ENCODE measurements at places on chromosomes 3 and 15.

DNA sequence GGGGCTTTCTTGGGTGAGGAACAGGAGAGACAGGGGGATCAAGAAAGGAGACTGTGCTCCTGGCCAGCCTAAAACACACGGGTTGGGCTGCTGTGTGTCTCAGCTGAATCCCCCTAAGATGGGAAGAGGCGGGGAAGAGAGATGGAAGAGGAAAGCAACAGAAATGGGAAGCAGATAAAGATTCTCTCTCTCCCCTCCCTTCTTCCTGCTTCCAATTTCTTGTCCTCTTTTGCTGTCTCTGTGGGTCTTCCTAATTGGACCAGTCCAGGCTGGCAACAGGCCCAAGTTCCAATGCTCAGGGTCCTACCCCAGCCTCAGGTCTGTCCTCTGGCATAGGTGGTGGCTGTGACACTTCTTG is 7.1 kb downstream of the ISLR2 start:
- no peak overlapping the region for H3K27ac ChIP-seq
- no peak overlapping the region for H3K4me3 ChIP-seq
- H3K36me3 ChIP-seq: no peaks in the 10 kb centered on the region
- DNase-seq: no peak

DNA sequence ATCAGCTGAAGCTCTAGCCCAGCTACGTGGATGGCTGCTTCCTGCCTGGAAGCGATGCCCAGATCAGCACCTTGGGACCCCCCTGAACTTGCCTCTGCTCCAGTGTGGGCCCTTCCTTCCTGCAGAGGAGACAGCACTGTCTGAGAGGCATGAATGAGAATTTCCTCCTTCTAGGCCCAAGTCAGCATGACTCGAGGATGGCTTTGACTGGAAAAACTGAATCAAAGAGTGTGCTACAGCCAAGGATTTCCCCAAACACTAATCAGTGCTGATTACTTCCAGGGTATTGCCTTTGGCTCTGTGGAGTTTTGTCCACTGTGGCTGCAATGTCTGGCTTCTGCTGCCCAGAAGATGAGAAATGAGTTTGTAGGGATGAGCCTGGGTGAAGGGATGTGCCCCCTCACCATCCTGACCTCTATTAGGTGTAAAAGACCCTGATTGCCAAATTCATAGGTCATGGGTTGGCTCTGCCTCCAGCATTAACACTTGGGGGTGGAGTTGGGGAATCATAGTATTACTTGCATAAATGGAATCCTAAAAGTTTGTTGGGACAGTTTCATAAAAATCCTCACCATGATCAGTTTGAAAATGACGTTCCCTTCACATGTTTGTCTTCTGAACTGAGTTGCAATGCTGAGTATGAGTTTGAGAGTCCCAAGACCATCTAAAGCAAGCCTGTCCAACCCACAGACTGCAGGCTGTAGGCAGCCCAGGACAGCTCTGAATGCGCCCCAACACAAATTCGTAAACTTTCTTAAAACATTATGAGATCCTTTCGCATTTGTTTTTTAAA is 36.7 kb downstream of the FLNB start:
- peak overlapping the region; percentile 68 for H3K27ac ChIP-seq
- DNase-seq: no peak
- H3K4me3 ChIP-seq: no peak overlapping the region
- no peaks in the 10 kb centered on the region for H3K27me3 ChIP-seq

GRCh38 chr15:20340931-20341661 is 200.5 kb downstream of the GOLGA6L6 start:
- DNase-seq: peak; percentile 89
- no peak overlapping the region for H3K27ac ChIP-seq
- H3K4me3 ChIP-seq: no peak overlapping the region
- H3K27me3 ChIP-seq: no peaks in the 10 kb centered on the region

DNA sequence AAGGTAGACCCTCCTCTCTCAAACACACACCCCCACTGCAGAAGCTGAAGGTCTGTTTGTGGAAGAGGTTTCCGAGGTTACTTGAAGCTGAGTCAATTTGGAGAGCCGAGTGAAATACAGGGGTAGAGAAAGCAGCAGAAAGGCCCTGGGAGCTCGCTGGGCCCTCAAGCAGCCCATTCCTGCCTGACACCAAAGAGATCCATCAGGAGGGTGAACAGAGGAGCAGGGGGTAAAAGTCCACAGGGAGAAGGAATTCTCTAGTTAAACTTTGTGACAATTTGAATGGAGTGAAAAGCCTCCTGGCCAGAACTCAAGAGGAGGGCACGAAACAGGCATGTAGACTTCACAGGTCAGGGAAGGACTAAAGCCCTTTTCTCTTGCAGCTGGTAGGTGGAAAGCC is 13.6 kb upstream of the SLC27A2 start:
- no peaks in the 10 kb centered on the region for H3K36me3 ChIP-seq
- no peaks in the 10 kb centered on the region for H3K4me1 ChIP-seq

DNA sequence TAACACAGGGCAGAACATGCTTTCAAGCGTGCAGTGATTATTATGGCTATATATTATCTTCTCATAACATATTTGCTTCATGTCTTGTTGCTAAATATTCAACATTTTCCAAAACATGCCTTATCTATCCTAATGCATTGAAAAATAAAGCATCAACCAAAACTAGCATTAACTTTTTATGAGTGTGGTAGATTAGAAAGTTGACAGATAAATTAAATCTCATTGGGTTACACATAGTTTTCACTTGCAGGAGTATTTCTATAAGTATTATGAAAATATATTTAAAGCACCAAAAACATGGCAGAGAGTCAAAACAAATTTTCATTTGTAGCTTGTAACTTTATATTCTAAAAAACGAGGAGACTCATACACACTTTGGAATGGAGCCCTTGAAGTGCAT is 141.5 kb downstream of the CADM2 start:
- H3K4me3 ChIP-seq: no peak overlapping the region
- DNase-seq: no peak
- no peaks in the 10 kb centered on the region for H3K27me3 ChIP-seq
- H3K27ac ChIP-seq: no peak overlapping the region
- no peaks in the 10 kb centered on the region for H3K4me1 ChIP-seq
- no peaks in the 10 kb centered on the region for H3K36me3 ChIP-seq

DNA sequence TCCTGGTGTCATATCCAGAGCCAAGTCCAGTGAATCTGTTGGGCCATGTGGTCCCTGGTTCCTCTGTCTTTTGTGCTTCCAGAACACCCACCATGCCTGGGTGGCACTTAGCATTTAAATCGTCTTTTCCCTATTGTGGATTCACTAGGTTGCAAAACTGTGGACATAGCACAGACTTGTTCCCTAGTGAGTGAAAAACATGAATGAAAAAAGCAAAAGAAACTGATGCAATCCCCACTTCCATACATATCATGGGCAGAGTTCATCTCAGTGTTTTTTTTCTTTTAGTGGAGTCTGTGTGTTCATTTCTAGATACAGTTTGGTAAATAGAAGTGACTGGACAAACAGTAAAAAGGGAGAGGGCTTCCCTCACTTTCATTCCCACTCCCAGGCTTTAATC is 170.5 kb downstream of the SLCO3A1 start:
- H3K36me3 ChIP-seq: no peaks in the 10 kb centered on the region
- H3K4me1 ChIP-seq: no peaks in the 10 kb centered on the region
- H3K4me3 ChIP-seq: no peak overlapping the region

DNA sequence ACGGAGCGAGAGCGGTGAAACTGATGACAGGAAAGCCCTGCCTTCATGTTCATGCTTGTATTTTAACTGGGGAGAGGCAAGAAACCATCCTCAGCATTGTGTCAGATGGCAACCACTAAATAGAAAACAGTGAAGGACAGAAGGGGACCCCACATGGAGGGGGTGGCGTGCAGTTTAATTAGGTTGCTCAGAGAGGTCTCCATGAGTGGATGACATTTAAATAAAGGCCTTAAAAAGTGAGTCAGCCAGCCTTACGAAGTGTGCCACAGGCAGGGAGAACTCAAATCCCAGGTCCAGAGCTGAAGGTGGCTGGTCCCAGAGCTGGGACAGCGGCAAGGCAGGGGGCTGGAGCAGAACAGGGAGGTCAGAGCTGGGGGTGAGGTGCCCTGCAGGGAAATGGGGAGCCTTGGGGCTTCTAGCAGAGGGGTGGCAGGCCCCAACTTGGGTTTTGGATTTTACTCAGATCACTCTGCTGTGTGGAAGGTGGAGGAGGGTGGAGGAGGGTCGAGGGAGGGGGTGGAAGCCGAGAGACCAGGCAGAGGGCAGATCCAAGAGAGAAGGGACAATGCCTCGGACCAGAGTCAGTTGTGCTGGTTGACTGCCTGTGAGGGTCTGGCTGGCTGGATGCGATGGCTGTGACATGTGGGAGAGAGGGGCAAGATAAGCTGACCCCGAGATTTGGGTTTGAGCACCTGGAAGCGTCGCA is 73.7 kb downstream of the KLF13 start:
- no peak overlapping the region for H3K4me3 ChIP-seq
- no peak for DNase-seq
- H3K27me3 ChIP-seq: no peaks in the 10 kb centered on the region

GRCh38 chr3:126682009-126682408 is 22.0 kb upstream of the CHCHD6 start:
- no peaks in the 10 kb centered on the region for H3K4me1 ChIP-seq
- DNase-seq: no peak
- no peaks in the 10 kb centered on the region for H3K27me3 ChIP-seq
- no peak overlapping the region for H3K4me3 ChIP-seq
